Epithelial cell of proximal tubule (primary cell): ENCODE measurements at places on chromosomes 1 and 21.

- no peak for DNase-seq
These were observed 180.4 kb downstream of the NTMT2 start for GRCh38 chr1:170326186-170326585.

DNA sequence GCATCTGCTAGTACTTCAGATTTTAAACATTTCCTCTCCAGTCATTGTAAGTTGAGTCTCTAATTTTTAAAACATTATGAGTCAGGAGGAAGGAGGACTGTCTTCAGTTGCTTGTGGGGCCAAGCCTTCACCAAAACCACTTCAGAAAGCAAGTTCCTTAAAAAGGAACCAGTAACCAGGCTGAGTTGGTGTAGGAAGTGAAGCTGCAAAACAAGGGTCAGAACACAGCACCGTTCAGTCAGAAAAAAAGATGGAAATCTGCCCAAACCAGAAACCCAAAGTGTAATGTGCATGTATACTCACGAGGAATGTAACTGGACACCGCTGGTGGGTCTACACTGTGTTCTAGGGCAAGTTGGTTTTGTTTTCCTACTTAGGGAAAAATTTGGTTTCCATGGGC is 402.1 kb downstream of the SETD4 start:
- no peak for DNase-seq

GRCh38 chr1:30603081-30603858 is 120.1 kb downstream of the MATN1 start:
- DNase-seq = no peak

DNA sequence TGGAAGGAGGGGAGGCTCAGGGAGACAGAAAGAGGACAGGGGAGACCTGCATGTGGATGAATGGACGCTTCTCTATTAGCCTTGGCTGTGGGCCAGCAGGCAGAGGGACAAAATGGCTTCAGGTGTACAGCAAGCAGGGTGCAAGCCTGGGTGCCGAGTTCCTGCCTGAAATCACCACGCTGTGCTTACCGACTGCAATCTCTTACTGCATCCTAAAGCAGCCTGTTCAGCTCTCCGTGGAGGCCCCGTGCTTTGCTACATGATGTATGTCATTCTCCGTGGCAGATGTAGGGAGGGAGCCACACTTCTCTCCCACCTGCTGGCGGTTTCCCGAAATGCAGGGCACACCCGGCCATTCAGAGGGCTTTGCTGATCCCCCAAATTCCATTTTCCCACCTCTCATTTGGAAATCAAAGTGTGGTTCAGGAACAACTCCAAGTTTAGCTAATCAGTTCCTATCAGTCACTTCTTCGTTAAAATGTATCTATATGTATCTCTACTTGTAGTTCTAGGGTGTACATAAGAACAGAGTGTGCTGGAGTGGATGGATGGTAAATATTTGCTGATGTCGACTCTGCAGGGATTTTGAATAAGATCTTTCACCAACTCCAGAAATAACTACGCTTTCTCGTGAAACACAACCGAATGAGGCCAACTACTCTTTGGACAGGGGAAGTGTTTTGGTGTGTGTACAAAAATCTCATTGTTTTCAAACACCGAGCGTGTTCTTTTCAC is 122.3 kb upstream of the BACE2 start:
- DNase-seq = no peak

DNA sequence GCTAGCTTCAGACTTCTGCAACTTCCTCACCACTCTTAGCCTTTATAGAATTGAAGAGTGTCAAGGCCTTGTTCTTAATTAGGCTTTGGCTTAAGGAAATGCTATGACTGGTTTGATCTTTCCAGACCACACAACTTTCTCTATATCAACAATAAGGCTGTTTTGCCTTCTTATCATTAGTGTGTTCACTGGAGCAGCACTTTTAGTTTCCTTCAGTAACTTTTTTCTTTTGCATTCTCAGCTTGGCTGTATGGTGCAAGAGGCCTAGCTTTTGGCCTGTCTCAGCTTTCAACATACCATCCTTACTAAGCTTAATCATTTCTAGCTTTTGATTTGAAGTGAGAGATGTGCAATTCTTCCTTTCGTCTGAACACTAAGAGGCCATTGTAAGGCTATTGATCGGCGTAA is 8.6 kb downstream of the PRKACB start:
- DNase-seq = peak; percentile 52

DNA sequence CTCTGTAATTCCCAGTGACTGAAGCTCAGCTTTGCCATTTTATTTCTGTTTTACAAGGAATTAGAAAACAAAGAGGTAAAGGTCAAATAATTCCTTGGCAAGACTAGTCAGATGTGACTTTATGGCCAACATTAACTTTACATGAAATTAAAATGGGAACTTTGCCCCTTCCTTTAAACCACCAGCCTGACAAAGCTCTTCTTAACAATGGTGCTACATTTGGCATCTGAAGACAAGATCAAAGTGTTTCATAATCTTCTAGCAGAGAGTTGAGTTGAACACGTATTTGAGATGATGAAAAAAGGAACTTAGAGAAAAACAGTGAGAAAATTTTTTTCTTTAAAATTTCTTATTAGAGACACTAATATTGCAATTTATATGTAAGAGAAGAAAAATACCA is 193.8 kb downstream of the AK5 start:
- no peak for DNase-seq

GRCh38 chr21:18144339-18144738 is 100.3 kb upstream of the CHODL start:
- DNase-seq = no peak

GRCh38 chr21:41322496-41323382 is 6.1 kb downstream of the FAM3B start:
- DNase-seq = no peak

DNA sequence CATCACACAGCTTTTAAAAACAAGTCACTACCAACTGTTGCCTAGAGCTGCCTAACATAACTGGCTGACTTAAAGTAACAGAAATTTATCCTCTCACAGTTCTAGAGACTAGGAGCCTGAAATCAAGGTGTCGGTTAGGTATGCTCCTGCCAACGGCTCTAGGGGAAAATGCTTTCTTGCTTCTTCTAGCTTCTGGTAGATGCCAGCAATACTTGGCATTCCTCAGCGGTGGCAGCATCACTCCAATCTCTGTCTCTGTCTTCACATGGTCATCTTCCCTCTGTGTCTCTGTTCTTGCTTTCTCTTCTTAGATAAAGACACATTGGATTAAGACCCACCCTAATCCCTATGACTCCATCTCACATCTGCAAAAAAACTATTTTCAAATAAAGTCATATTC is 51.5 kb downstream of the DMRTA2 start:
- DNase-seq = no peak

GRCh38 chr1:150182247-150182646 is 32.5 kb downstream of the PLEKHO1 start:
- no peak for DNase-seq

DNA sequence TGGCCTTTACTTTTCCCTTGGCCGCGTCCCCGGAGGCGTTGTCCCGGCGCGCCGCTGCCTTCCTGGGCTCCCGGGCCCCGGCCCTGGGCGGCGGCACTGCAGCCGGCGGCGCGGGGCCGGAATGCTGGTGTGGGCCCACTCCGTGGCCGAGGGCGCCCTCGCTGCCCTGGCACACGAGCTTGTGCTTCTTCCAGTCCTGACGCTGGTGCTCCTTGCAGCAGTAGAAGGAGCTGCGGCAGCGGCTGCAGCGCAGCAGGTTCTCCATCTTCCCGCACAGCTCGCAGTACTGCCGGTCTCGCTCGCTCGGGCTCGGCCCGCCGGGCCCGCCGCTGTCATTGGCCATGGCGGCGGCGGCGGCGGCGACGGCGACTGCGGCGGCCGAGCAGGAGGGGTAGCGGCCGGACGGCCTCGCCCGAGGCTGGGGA is 529 bp downstream of the EGLN1 start:
- DNase-seq = no peak

- DNase-seq = no peak
These were observed 37.1 kb upstream of the NBL1 start for GRCh38 chr1:19606817-19607642.

- peak; percentile 58 for DNase-seq
These were observed 345.8 kb downstream of the KIF26B start for GRCh38 chr1:245500546-245500945.

- DNase-seq = no peak
These were observed 110.4 kb downstream of the SYT2 start for GRCh38 chr1:202599669-202600431.

- no peak for DNase-seq
These were observed 360.6 kb upstream of the USP24 start for GRCh38 chr1:55575571-55576279.

GRCh38 chr1:219201656-219202055 is 28.0 kb downstream of the LYPLAL1 start:
- no peak for DNase-seq

DNA sequence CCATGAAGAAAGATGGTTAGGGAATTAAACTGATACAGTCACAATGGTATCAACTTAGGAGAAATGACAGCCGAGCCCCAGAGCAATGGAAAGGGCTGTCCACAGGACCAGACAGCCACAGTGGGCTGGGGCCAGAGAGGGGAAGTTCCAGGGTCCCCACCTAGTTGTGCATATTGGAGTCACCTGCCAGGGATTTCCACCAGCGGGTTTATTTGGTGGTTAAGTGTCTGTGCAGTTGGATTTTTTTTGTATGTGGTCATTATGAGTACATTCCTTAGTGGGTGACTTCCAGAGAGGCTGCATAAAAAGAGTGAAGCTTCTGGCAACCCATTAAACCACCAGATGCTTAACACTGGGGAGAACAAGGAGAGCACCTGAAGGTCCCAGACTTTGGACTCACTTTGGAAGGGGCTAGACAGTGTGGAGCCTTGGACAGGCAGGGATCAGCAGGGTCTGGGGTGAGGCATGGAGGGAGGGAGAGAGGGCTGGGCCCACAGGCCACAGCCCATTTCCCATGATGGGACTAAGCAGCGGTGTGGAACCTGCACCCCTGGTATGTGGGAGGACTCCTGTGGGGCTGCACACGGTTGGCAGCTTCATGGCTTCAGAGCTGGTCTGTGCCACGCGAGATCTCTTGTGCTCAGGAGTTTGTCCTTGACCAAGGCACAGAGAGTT is 7.8 kb upstream of the PTTG1IP start:
- no peak for DNase-seq

- no peak for DNase-seq
These were observed 157.8 kb downstream of the SDCCAG8 start for GRCh38 chr1:243413431-243414151.

DNA sequence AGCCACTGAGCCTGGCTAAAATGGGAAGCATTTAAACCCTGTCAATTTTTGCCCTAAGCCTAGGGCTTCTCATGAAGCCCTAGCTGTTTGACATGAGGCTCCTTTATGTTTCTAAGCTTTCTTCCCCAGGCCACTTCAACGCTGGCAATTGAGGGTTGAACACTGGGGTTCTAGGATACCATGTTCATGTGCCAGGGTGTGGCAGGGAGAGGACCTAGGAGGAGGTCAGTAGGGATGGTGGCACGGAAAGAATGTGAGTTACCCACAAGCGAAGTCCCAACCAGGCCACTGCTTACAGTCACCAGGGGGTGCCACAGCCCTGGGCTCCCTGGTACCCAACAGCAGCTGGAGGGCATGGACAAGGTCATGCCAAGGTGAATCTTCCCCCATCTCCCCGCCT is 90.8 kb upstream of the AJAP1 start:
- no peak for DNase-seq

GRCh38 chr21:45891388-45892155 is 90.0 kb upstream of the COL6A1 start:
- no peak for DNase-seq

- DNase-seq = no peak
These were observed 5.6 kb downstream of the CTSS start for GRCh38 chr1:150760013-150760412.

- DNase-seq = no peak
These were observed 45.3 kb downstream of the MAST2 start for GRCh38 chr1:45848714-45849113.

- DNase-seq = peak; percentile 69
These were observed 174.7 kb downstream of the ADGRL4 start for GRCh38 chr1:78831731-78832360.

GRCh38 chr1:239212811-239213220 is 173.6 kb upstream of the CHRM3 start:
- no peak for DNase-seq

GRCh38 chr1:174872615-174873058 is 127.1 kb upstream of the CACYBP start:
- DNase-seq = no peak

GRCh38 chr1:217791091-217791490 is 159.9 kb downstream of the SPATA17 start:
- no peak for DNase-seq

DNA sequence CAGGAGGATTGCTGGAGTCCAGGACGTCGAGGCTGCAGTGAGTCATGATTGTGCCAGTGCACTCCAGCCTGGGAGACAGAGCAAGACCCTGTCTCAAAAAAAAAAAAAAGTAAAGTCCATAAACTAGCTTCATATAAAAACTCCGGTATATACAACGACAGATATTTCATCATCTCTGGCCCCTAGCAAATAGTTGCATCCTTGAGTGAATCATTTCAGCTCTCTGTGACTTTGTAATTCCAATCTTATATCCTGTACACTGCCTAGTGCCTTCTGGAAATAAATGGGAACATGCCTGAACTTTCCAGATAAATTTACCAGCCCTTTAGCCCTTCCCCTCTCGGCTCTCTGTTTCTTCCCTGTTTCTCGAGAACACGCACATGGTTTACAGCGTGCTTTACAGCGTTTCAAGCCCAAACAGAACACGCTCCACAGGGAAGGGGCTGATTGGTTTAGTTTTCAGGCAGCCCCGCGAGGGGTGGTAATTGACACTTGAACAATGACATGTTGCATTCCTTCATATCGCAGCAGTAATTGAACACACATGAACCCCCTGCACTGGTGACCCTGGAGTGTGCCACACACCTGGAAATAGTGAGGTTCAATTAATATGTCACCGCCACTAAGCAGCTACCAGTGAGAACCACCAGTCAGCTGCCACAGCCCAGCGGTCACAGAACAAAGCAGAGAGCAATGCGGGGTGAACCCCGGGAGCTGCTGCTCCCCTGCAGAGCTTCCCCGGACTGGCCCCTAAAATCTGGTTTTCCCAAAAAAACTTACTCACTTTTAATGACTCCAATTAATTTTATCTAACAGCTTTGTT is 35.7 kb upstream of the SIM2 start:
- DNase-seq = no peak

DNA sequence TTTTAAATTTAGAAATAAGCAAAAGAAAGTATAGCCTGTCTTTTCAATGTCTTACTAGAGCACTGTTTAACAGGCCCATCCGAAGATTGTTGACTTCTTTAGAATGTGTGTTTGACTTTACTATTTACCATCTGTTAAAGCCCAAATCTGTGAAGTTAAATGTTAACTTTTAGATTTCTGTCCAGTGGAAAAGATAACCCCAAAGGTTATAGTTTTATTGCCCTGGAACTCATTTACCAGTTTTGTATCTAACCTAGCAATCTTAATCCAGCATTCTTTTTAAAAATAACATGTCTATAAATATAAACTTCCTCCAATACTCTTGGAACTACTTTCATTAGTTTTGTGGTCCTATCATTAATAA is 37.9 kb downstream of the SNRPE start:
- DNase-seq = no peak

- DNase-seq = no peak
These were observed 37.0 kb downstream of the CAPN9 start for GRCh38 chr1:230784163-230784562.

- no peak for DNase-seq
These were observed 11.2 kb upstream of the NTMT2 start for GRCh38 chr1:170134521-170134920.

GRCh38 chr1:86926883-86927282 is 12.4 kb downstream of the HS2ST1 start:
- DNase-seq = no peak
